ENCODE measurements at places on chromosomes 7 and 10. TPM values are rescaled to one million over a fixed set of nuclear protein-coding genes. Genes with fewer than 3 reads are reported as not detected.

Gene HPS1
- 37.6 TPM for total RNA-seq

Gene TNS3
- 556 TPM for total RNA-seq

Gene SNX13
- total RNA-seq, result 65.8 TPM

Gene EN2
- 0.69 TPM for total RNA-seq

Gene DOCK4
- 6.3 TPM for total RNA-seq

Gene ZNF853
- 0.38 TPM for total RNA-seq

Gene ADAM8
- total RNA-seq, result 0.77 TPM

Gene CCDC136
- 3.2 TPM for total RNA-seq

Gene OR2A1
- total RNA-seq, result not detected

DNA sequence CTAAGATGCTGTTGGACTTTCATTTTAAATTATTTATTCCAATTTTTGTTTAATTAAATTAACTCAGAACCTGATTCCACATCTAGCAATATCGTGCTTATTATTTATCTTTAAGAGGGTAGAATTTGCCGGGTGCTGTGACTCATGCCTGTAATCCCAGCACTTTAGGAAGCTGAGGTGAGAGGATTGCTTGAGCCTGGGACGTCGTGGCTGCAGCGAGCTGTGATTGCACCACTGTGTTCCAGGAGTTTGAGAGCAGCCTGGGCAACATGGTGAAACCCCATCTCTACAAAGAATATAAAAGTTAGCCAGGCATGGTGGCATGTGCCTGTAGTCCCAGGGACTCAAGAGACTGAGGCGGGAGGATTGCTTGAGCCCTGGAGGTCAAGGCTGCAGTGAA lies 47.8 kb downstream of the ZFAND4 start:
- peak; percentile 6 for DNase-seq

DNA sequence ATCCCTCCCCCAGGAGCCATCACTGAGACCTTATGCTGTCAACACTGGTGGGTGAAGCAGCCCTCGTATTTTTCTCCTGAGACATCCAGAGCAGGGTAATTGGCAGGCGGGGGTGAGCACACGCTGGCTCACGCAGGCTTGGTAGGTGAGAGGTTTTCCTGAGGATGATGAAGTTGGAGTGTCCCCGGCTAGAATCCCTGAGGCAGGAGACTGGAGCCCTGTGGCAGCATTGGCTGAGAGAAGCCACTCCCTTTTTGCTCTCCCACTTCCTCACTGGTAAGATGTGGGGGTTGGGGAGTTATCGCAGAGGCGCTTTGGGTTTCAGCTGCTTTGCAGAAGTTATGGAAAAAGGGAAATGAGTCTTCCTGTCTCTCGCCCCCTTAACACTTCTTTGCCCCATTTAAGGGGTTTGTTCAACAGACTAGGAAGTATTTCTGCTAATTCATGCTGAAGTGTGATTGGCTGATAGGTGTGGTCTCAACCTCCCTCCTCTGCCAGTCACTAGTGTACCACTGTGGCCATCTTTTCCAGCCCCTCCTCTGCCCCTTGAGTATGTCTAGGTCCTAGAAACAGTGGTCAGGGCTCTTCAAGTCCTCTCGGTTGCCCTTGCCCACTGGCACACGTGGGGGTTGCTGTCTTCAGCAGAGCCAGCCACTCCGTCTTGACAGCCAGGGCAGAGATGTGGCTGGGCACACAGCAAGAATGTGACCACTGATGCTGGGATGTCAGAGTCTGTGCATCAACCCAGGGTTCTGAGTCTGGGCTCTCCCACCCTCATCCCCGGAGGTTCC lies 5.7 kb downstream of the ARPC1B start:
- DNase-seq, result no peak

- peak; percentile 24 for DNase-seq
Measured at GRCh38 chr7:148492157-148492860, 98.3 kb upstream of the C7orf33 start.

DNA sequence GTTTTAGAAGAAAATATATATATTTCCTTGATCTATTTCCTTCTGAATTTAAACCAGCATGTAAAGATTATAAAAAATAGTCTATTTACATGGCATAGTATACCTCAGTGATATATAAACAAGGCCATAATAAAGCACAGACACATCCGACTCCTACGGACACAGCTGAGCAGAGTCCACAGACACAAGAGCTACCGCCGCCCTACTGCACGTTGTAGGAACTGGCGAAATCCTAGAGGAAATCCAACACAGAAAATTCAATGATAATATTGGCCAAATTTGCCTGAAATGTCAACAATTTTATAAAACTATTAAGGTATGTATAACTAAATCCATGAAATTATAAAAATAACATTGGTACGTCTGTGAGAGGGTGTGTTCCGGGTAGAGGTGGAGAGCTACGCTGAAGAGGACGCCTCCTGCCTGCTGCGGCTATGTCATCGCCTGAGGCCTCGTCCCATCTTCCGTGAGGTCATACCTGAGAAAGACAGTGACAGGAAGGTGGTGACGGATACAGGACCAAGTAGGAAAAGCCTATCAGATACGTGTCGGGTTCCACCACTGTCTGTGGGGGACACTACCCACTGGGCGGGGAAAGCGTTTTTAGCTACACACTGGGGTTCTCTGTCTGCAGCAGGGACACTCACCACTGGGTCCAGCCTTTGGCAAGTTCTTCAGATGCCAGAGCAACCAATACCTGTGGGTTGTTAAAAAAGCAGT lies 29.3 kb upstream of the NCAPG2 start:
- DNase-seq, result no peak

- no peak for DNase-seq
Measured at GRCh38 chr7:73556208-73557107, 1.0 kb downstream of the BCL7B start.

DNA sequence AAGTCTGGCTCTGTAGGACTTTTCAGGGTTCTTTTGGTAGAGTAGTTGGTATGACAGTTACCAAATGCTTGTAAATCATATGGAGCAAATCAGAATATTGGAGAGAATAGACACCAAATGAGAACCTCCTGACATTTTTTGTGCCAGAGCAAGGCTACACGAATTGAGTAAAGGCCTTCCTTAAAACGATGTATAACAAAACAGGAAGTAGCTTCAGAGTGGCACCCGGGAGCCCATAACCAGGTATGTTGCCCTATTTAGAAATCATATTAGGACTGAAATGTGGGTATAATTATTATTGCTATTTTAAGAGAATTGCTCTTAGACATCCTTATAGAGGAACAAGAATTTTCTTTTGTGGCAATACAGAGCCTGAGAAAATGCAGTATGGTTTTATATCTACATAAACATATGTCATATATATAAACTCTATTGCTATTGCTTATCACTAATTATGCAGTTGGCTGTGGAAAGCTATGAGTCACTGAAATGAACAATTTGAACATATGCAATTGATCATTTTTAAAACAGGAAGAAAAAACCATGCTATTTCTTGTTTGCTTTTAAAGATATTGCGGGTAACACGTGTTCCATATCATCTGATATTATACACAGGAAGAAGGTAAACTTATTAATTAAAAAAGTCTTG lies 197.4 kb upstream of the MTPN start:
- DNase-seq, result no peak

DNA sequence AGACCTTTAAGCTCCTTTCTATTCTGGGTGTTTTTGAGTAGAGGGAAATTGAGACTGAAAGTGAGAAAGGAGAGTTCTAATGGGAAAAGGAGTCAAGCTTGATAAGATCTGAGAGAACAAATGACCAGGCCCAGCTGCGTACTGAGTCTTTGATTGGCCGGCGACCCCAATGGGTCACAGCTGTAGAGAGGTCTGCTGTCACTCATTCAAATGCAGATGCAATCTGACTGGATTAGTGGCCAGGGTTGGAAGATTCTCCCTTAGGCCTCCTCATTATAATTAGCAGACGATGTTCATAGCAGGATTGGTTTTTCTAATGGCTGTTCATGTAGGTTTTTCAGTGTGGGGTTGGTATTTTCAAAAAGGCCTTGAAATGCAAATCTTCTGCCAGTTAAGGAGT lies 127.2 kb upstream of the SLC25A13 start:
- DNase-seq, result no peak

- no peak for DNase-seq
Measured at GRCh38 chr10:91294134-91294906, 73.9 kb downstream of the PCGF5 start.

DNA sequence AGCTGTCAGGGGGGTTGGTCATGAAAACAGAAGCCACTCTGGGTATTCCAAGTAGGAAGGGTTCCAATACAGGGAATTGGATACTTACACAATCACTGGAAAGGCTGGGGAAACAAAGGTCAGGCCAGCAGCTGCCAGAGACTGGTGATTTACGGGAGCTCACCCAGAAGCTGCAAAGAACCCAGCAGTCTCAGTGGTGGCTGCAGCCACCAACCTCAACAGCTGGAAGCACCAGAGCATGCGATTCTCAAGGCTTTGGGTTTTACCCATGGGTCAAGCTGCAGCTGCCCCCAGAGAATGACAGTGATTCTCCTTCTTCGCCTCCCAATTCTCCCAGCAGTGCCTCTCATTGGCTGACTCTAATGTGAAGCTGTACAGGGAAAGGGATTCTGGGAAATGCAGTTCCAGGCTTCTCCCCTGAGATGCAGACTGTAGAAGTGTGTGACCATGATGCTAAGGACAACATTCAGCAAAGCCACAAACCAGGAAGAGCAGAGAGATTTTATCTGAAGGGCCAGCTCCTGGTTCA lies 107.2 kb upstream of the TCF7L2 start:
- DNase-seq, result peak; percentile 86

GRCh38 chr7:90666186-90666585 lies 70.1 kb downstream of the CDK14 start:
- DNase-seq, result no peak

DNA sequence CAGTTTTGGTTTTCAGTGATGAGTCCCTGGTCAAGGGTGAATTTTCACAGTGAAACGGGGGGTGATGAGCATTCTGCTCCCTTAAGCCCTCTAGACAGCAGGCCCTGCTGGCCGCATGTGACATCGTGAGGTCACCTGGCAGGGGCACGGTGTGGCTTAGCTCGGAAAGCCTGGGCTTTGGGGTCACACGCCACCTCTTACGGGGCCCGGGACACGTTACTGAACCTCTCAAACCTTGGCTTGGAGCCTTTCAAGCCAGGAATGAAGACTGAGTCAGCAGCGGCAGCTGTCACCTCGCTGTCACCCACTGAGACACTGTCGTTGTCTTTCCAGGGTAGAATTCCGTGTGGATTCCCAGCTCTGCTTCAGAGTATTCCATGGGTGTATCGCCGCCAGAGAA lies 4.1 kb downstream of the GET4 start:
- peak; percentile 44 for DNase-seq

DNA sequence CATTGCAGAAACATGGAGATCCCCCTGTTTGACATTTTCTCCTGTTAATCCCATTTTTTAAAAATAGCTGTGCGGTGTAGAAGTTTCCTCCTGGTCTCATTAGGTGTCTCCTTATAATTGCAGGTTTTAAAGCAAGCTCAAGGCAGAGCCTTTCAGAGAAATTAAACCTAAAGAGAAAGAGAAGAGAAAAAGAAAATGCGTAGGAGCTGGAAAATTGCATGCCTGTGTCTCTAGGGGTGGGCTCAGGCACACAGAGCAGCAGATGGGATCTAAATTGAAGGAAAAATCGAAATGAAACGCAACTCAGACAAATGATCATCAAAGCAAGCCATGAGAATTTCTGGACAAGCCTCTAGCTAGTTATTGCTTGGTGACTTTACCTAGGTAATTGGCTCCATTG lies 40.1 kb downstream of the GPR26 start:
- no peak for DNase-seq

DNA sequence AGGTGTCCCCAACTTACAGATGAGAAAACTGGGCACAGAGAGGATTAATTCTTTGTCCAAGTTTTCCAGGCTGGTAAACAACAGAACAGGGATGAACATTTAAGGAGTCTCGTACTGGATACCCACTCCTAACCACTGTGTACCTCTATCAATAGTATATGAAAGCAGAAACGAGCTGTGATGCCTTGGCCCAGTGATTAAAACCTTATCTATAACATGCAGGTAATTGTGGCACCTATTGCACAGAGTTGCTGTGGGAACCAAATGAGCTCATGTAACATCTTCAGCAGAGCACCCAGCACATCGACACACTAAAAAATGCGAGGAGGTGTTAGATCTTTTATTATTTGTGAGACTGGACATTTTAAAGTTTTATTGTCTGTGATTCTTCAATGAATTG lies 1.6 kb downstream of the TMEM273 start:
- DNase-seq, result no peak

DNA sequence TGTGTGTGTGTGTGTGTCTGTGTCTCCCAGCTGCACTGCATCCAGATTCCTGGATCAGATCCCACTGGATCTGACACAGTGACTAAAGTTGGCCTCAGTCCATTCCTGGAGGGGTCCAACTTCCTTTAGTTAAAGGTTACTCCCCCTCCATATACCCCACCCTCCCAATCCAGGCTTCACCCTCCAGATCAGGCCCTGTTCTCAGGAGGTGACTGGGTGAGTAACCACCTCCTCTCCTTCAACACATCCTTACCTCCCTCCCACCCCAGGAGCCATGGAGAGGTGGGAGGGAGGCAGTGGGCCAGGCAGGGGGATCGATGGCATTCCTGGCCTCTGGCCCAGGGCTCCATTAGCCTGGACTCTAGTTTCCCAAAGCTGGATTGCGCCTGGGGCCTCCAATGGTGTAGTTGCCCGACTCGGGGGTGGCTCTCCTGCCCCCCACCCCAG lies 11.3 kb downstream of the KCNIP2 start:
- no peak for DNase-seq

DNA sequence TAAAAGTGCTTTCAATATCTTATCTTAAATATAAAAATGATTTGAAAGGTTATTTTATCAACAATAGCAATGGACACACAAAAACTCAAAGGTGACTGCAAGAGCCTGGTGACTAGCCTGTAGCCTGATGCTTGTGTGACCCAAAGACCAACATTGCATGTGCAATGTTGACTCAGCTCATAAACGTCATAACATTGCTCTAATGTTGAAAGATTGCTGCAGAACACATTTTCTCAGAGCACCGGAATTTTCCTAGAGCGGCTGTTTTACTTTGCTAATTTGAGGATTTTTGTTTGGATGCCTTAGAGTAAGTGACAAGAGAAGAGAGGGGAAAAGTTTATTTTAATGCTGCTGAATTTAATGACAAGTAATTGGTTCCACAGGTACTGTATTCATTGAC lies 107.1 kb downstream of the RAB18 start:
- peak; percentile 54 for DNase-seq

GRCh38 chr7:7103343-7104313 lies 78.7 kb upstream of the C1GALT1 start:
- DNase-seq, result peak; percentile 88

DNA sequence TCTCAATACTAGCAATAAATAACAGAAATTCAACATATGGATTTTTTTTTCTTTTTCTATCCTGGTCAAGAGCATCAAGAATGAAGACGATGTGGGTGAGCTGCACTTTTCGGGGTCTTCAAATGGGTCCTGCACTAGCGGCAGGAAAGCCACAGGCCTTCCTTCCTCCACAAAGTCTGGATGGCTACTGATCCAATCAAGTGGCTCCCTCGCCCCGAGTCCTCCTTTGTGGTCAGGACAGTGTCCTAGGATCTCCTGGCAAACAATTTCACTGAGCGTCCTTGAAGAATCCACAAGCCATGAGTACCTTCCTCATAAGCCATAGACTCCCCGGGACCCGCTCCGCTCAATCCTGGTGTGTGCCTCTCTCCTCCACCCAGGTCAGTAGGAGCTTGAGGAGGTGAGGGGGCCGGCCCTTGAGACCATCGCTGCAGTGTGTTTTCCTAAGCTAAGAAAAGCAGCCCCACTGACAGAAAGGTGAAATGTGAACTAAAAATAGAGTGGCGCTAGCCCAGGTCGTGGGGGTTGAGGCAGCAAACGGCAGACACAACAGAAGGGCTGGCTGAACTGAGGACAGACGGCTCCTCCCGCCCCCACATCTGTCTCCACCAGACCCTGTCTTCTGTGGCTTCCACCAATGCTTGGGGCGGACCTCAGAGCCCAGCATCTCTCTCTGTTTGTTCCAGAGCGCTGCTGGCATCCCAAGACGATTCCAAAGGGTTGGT lies 202.3 kb downstream of the HERPUD2 start:
- DNase-seq, result no peak
